ENCODE measurements at places on chromosomes 2 and 18.

DNA sequence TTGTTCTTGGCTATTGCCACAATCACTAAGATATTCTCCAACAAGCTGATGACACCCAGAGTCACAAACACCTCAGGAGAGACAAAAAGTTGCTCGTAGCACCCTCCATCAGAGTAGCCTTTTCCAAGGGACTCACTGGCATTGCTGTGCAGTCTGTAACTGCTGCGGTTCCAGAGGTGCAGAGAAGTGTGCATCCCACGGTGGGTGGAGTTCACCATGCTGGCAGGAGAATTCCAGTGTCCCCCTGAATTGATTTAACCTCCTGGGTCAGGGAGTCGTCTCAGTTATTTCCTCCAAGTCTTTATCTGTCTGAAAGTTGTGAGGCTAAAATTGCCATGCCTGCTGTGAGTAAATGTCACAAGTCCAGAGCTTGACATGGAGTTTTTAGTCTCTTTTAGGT is 443 bp downstream of the MC4R start:
- no peak for DNase-seq

- DNase-seq, result no peak
Observed at GRCh38 chr2:127737892-127738291, 36.6 kb downstream of the SFT2D3 start.

DNA sequence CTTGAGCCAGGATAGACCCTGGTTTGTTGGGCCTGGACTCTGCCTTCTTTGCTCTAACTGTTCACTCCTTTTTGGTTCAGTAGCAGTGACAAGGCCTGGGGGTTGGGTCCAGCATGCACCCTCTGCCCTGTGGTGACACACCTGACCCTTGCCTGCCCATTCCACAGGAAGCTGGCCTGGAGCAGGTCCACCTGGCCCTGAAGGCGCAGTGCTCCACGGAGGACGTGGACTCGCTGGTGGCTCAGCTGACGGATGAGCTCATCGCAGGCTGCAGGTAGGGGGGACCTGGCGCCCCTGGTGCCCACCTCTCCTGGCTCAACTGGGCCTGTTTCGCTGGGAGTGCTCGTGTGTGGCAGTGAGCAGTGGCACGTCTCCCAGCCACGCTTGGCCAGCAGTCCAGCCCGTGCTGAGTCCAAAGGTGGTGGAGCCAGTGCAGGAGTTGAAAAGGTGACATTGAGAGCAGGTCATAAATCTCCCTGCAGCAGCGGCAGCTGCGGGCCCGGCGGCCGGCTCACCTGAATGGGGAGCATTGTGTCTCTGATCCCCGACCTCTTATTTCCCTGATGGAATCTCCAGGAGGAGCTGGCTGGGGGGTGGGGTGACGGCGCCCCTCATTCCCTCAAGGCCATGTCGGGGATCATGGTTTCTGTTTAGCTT is 102.6 kb downstream of the DYSF start:
- DNase-seq, result no peak

DNA sequence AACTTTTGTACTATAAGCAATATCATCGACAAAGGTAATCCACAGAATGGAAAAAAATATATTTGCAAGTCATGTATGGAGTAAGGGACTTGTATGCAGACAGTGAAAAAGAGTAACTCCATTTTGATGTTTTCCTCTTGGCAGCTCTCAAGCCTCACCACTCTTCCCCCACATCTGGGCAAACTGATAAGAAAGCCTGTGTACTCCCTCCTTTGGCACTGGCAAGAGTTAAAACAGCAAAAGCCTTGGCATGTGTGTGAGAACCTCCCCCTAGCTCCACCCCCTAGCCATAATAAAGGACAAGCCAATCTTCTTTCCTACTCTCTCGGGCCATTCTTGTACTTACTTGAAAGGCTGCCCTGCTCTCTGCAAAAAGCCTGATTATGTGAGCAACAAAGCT is 335.2 kb downstream of the LRATD1 start:
- no peak for DNase-seq

DNA sequence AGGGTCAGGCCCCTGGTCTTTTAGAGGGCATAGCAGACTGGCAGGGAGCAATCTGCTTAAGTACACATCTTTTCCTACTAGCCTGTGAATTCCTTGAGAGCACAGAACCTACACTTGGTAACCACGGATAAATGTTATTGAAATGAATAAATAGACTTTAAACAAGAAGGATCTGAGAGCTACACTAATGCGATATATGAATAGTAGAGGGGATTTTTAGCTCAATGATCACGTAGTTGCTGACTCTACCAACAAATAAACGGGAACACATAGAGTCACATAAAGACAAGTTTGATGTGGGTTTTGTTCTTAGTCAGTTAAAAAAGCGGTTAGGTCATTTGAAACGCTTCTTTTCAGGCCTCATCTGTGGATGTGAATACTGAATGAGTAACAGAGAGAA is 290.3 kb upstream of the CCDC68 start:
- no peak for DNase-seq

GRCh38 chr2:190451561-190452176 is 43.5 kb downstream of the MFSD6 start:
- no peak for DNase-seq

- DNase-seq, result no peak
Observed at GRCh38 chr18:22936515-22936914, 3.4 kb downstream of the RBBP8 start.

- no peak for DNase-seq
Observed at GRCh38 chr2:34368304-34368703, 769.2 kb upstream of the FAM98A start.

GRCh38 chr2:2757764-2758163 is 426.7 kb upstream of the MYT1L start:
- DNase-seq, result no peak

- no peak for DNase-seq
Observed at GRCh38 chr2:227818675-227819397, 5.2 kb downstream of the CCL20 start.

DNA sequence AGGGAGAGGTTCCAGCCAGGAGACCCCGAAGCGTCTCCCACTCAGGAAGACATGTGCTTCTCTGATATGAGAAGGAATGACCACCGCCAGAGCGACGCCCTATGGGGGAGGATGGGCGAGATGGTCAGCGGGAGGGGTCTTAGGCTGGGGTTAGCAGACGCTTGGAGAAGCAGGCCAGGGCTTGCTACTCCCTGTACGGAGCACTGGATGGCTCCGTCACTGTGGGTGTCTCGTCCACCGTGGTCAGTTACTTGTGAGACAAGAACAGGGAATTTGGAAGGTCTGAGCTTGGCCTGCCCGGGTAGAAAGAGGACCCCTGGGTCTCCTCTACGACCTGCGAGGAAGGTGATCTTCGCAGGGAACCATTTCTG is 39.8 kb downstream of the TMEM18 start:
- DNase-seq, result no peak

- DNase-seq, result no peak
Observed at GRCh38 chr18:32668956-32669355, 103.9 kb downstream of the KLHL14 start.

DNA sequence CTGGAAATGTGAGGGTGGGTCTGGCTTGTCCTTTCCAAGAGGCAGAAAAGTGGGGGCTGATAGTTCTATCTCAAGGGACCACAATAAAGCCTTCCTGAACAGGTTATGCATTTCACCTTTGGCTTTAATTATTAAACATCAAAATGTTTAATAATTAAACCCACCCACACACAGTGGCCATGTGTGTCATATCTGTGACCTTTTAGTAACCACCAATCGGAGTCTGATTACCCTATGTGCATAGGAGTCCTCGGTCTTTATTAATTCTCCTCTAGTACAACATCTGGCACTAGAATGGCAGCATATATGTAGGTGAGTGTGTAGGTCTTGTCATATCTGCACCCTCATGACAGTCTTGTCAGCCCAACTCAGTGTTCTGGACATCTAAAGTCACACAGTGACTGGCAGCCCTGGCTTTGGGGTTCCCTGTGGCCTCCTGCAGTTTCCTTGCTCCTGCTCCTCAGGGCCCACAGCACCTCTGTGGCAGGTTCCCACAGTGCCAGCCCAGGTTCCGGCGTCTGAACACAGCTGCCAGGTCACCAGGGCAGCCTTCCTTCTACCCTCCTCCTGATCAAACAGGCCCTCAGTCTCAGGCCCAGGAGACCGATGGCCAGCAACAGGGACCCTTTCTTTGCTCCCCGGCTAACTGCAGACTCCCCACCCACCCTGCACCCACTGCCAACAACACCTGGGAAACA is 100.9 kb downstream of the MTCL1 start:
- no peak for DNase-seq

GRCh38 chr2:18900691-18901141 is 311.3 kb upstream of the NT5C1B start:
- DNase-seq, result no peak

- DNase-seq, result no peak
Observed at GRCh38 chr2:216214768-216215167, 105.6 kb downstream of the XRCC5 start.

DNA sequence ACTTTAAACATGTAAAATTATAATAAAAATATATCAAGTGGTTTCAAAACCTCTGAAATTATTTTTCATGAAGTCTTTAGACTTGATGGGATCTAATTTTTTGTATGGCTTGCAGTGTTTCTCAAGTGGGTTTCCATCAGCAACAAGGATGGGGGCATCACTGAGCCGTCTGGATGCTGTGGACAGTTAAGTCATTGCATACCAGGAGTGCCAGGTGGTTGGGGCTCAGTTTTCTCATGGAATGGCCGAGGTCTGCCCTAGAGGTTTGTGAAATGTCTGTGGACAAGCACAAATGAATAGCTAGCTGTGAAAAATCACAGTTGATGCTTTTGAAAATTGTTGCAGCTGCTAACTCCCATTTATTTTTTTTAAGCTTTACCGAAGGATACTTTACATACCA is 1.7 kb downstream of the PRELID3A start:
- DNase-seq, result no peak

DNA sequence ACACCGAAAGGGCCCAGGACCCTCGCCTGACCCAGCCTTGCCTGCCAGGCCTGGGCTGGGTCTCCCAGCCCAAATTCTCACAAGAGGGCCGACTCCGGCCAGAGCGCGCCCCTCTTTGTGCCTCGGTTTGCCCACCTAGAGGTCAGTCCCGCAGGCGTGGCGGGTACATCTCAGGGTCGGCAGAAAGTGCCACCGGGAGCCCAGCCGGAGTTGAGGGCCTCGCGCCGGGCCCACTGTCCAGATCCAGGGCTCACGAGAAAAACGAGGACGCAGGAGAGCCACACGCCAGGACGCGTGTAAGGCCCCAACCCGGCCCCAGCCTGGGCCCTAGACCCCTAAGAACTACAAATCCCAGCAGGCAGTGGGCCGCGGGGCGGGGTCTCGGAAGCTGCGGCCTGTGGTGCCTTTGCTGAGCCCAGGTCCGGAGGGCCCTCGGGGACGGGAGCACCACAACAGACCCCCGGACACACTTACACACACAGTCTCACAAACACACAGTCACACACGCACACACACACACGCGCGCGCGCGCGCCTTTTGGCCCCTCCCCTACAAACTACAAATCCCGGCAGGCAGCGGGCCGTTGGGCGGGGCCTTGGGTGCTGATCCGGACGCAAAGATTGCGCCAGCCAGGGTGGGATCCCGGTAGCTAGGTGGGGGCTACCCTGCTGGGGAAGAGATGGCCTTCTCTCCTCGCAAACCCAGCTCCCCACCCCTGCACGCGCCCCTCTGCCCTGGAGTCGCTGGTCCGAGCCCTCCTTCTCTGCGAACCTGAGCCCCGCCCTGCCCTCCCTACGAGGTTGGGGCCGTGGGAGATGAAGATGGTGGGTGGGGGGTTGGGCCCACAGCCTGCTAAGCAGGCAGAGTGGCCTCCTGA is at the start of gene SH2D6:
TSS of gene SH2D6 (plus strand) at position 583 of the 877 bp plus-strand sequence. CDS start 10,752 bp downstream, outside the sequence.
- peak; percentile 59 for DNase-seq

DNA sequence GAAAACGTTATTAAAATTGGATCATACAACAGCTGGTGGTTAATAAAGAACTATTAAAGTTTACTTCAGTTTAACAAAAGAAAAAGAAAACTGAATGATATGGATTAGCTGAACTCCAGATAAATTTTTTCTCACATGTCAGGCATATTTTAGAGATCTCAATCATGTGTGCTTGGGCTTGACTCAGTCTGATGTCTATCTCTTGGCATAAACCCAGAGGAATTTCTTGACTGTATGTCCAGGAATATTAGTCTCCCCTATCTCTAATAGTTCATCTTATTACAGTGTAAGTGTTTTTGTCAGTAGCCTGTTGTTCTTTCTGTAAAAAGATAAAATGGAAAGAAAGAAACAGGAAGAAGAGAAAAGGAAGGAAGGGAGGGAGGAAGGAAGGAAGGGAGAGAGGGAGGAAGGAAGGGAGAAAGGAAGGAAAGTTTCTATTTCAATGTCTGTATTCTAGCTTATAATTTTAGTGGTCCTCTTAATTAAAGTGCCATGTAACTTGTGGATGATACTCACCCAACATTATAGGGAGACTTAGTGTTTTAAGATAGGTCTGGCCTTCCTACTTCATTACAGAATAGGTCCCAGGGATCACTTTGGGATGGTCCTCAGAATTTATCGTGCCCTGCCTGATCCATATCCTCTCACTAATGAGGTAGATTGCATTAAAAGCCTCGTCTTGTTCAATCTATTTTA is 99.7 kb upstream of the UGP2 start:
- DNase-seq, result no peak

DNA sequence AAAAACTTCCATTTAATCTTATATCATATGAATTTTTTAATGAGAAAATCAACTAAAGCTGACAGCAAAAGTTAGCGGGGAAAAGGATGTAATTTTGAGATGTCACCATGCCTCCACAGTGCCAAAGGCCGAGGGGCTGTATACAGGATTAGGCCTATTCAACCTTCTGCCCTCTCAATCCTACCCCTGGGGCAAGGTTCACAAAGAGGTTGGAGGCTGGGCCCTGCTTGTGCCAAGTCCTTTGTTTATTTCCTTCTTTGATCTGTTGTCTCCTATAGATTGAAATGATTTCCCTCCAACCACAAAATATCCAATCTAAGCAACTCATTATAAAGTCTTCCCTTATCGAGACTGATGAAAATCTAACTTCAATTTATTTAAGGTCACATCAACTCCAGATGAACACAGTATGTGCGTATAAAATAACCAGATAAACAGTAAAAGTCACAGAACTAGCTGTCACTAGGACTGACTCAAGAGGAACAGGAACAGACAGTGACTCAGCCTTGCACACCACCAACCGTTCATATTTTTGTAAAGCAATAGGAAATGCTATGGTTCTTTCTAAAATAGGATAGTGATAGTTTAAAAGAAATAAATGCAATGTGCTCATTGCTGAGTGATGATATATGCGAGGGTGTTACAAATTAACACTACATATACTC is 95.8 kb downstream of the SLC25A12 start:
- no peak for DNase-seq

- no peak for DNase-seq
Observed at GRCh38 chr18:62763101-62763521, 47.8 kb downstream of the PHLPP1 start.

DNA sequence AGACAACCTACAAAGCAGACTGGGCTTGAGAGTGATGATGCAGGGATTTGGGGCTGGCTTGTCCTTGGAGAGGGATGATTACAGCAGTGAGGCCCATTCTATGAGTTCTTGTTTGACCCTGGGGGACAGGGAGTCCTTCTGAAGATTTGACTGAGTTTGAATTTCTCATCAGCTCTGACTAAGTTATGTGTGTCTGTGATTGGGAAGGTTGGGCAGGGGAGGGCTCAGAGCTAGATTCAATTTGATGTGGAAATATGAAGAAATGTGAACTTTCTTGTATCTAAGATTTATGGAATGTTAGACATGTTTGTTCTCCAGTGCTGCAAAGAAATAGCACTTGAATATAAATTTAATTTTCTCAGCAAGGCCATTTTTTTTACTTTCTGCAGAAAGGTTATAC is 19.9 kb upstream of the IL1R2 start:
- no peak for DNase-seq

Data from stimulated activated CD8-positive, alpha-beta memory T cell treated with anti-CD3 and anti-CD28 coated beads, Interleukin-4, amount 100 ng/mL, for 4 hours (primary cell).